Frontal cortex (tissue), 4 donors: ENCODE measurements at places on chromosomes 6 and 20. TPM values are rescaled to one million over a fixed set of nuclear protein-coding genes. Genes with fewer than 3 reads are reported as not detected.

DNA sequence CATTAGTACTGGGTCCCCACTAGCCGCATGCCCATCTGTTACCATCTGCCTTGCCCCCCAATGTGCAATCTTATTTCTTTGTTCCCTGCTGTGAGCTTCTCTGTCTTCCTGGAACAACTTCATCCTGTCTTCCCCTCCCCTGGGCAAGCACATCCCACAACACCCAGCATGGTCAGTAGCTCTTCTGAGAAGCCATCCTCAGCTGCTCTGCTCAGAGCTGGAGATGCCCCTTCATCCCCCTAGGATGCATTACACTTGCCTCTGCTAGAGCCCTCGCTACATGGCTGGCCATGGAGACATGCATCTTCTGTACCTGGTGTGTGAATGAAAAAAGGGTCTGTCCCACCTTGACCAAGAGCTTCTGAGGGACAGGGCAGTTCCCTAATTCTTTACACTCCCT is 141.2 kb downstream of the CDC5L start:
- no peak for DNase-seq

DNA sequence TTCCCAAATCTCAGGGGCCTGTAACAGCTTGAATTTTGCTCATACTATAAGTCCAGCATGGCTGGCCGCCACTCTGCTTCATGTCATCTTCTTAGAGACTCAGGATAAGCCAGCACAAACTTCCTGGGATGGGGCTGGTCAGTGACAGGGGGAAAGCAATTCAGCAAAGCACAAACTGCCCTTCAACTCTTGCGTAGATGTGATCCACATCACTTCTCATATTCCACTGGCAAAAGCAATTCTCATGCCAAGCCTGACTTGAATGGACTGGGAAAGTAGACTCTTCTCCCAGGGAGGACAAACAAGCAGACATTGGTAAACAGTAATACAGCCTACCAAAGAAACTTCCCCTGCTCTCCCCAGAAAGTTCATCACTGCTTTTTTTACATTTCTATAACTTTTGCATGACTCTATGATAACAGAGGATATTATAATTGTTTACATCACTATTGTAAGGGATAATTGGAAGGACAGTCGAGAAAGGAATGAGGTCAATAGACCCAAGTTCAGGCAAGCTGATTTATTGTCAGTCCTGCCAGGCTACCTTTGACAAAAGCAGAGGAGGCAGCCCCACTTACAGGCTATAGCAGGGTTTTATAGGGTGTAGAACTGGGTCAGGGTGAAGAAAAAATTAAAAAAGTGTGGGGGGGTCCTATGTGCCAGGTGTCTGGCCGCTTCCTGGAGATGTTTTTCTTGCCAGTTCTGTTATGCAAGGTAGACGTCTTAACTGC is 37.4 kb downstream of the RBM24 start:
- no peak for DNase-seq

DNA sequence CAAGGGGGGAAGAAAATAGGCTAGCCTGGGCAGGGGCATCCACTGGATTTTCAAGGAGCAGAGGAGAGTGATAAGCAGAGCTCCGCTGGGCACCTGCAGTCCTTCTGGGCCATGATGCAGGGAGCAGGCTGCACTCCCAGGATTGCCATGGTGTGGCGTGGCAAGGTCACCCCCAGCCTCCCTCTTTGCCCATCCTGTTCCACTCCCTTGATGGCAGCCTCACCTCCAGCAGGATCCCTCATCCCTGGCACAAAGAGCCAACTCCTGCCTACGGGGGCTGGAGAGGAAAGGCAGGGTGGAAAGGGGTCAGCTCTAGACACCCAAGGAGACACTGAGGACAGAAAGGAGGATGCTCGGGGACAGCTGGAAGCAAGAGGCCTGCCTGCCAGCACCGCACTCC is 22.4 kb upstream of the MYMX start:
- DNase-seq: no peak

DNA sequence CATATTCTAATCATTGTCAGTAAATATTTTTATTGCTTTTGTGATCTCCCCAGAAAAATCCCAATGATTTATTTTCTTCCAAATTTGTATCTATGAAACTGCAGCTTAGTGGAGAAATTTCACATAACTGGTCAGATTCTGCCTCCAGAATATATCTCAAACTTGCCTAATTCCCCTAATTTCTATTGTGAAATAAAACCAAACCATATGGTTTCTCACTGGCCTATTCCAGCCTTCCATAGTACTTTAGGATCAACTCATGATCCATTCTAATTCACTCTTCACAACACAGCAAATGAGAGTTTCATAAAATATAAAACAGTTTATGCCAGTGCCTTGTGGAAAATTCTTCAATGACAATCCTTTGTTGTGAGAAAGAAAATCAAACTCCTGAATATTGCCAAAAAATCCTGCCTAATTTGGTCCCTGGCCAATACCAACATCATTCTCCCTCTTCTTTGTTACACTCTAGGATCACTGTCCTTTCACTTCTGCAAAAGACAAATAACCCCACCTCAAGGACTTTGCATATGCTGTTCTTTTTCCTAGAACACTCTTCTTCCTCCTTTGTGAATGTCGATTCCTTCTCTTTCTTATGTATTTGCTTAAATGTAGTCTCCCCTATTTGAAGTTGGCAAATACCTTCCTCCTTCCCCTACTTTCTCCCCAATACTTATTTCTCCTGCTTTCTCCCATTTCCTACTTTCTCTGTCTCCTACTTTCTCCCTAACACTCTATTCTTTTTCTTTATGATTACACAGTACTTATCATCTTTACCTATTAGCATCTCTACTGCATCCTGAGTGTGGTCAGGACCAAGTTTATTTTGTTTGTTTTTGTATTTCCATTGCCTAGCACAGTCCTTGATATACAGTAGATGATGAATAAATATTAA is 587.5 kb downstream of the RFPL4B start:
- DNase-seq: no peak

DNA sequence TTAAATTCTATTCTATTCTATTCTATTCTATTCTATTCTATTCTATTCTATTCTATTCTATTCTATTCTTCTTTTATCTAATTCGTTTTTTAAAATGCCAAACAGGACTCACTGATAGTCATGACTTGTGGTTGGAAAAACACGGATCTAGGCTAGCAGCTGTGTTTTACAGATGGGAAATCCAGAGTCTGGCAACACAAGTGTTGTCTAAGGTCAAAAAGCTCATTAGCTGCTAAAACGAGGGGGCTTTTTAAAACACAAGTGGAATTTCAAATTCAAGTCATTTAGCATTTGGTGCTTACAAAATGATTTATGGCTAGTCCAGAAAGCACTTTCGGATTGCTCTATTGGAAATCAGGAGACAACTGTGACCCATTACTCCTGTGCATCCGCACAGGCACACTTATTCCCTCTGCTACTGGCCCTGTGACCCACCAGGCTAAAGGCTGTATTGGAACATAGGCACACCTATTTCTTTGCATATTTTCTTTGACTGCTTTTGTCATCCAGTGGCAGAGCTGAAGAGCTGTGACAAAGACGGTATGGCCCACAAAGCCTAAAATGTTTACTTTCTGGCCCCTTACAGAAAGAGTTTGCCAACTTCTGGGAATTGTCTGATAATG is 17.8 kb upstream of the MLIP start:
- DNase-seq: no peak

GRCh38 chr6:163367497-163368183 is 46.9 kb upstream of the QKI start:
- DNase-seq: no peak

GRCh38 chr20:3557237-3557785 is 86.5 kb downstream of the ATRN start:
- DNase-seq: no peak

- DNase-seq: no peak
Observed at GRCh38 chr6:25165177-25165576, 114.0 kb upstream of the CARMIL1 start.

- DNase-seq: no peak
Observed at GRCh38 chr6:161274488-161274858, 612 bp upstream of the AGPAT4 start.

DNA sequence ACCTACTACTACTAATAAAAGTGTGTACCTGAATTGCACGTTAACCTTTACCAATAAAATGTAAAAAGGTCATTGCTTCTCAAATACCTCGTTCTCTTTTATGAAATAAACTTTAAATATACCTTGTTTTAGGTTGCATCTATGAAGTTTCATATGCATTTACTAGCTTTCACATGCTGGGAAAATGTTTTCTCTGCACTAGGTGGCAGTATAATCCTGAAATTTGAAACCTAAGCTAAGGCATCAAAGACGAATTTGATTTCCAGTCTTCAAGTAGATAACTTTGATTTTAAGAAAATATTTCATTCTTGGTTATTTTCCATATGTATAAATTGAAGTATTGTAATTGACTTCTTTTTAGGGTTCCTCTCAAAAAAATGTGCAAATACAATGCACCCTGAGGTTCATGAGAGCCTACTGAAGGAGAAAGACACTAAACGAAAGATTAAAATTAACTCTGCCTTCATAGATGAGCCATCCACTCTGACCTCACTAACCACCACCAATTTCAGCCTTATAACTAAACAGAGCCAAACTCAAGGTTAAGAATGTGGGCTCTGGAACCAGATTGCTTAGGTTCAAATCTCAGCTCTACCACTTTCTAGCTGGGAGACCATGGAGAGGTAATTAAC is 7.3 kb upstream of the COL9A1 start:
- DNase-seq: no peak

GRCh38 chr6:68761985-68762384 is 126.9 kb downstream of the ADGRB3 start:
- DNase-seq: no peak

DNA sequence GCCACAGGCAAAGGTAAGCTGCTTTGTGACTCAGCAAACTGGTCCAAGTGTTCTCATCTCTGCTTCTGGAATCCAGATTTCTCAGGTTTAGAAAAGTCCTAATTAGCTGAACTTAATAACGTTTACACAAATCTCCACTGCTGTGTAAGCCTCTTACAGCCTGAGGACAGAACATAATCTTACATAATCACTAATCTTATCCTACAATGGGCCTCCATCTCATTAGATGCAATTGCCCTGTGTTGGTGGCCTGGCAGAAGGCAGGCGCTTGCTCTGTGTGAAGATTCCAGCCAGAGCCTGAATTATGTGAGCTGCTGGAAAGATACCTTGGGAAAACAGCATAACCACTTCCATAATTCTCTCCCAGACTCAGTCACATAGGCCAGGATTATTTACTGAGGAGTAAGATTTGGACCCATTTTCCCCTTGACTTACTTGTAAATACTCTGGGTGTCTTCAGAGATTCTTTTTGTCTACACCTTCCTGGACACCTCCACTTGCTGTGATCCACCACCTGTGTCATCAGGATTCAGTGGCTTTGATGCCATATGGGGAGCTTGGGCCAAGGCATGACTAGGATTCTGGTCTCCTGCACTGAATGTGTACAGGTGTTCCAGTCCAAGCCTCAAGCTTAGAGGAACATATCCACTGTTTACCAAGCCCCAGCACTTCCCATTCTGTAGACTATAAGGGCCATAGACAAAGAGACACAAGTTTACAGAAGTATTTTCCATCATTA is 104.4 kb downstream of the C6orf118 start:
- no peak for DNase-seq

- DNase-seq: no peak
Observed at GRCh38 chr6:21064756-21065340, 528.7 kb upstream of the SOX4 start.

Gene TREML2
- total RNA-seq: under 0.01 TPM

Gene SYNJ2
- 6.5 TPM for total RNA-seq

Gene SNAP25
- 140 TPM for total RNA-seq
